Stimulated activated naive CD4-positive, alpha-beta T cell (primary cell): ENCODE measurements at places on chromosomes 1 and 21.
A peak's percentile ranks its signal among the peaks of the same experiment; 100 is the strongest.

- no peak for DNase-seq
Measured at GRCh38 chr1:229197265-229197585, 73.7 kb upstream of the RAB4A start.

DNA sequence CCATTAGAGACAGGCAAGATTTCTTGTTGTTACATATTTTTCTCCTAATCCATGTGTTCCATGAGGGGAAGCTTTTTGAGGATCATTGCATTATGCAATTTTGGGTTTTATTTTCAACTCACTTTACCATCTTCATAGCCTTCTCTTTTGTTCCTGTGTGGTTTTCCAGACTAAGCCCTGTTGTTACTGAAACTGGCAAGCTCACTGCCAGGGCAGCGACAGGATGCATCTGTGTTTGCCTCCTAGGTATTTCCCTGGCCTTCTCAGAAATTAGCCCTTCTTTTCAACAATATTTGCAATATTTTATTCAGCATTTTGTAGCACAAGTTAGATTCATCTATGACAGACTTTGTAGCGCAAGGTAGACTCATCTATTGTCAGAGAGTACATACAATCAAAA, 134.2 kb upstream of the CYYR1 start:
- DNase-seq: no peak

GRCh38 chr1:59502009-59502691, 205.3 kb downstream of the FGGY start:
- DNase-seq: no peak

GRCh38 chr1:20321573-20321972, 30.9 kb downstream of the VWA5B1 start:
- DNase-seq: no peak

GRCh38 chr1:46062651-46063319, 69.6 kb downstream of the PIK3R3 start:
- peak; percentile 11 for DNase-seq

GRCh38 chr21:21230672-21231071, 232.5 kb downstream of the NCAM2 start:
- no peak for DNase-seq

DNA sequence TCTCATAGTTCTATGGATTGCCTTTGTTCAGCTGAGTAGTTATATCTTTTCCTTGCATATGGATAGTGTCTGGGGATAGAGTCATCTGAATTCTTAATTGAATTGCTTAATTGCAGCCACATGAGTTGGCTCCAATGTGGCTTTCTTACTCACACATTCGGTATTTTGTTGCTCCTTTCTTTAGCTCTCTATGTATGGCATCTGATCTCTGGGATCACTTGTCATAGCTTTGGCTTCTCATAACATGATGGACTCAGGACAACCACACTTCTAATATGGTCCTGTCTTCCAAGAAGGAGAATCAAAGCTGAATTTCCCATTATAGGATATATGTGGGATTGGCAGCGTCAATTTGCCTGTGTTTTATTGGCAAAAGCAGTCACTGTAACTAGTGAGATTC, 716.2 kb downstream of the NCAM2 start:
- DNase-seq: no peak

DNA sequence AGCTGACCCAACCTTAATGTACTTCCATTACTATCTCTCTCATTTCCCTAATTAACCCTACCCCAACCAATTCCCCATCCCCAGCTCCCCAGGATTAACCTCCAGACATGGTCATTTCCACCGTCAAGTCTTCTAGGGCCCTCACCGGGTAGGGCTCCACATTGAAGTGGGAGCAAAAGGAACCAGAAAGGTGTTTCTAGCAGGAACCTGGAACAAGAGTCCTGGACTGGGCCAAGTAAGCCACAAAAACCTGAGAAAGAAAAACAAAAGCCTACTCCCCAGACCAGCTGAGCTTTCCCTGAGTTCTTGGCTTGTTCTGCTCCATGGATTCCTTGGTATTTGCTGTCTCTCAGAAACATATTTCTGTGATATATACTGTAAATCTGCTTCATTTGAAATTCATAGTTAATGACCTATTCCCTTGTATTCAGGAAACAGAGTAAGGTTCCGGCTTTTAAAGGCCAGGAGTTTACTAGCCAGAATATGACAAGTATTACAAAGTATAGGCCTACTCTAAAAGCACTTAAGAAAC, 58.4 kb downstream of the SYF2 start:
- DNase-seq: no peak

- DNase-seq: no peak
Measured at GRCh38 chr1:31926853-31927660, 11.1 kb downstream of the PTP4A2 start.

GRCh38 chr1:18536356-18536755, 55.6 kb downstream of the KLHDC7A start:
- no peak for DNase-seq

GRCh38 chr21:23402929-23403520, 2204.3 kb downstream of the MRPL39 start:
- no peak for DNase-seq

DNA sequence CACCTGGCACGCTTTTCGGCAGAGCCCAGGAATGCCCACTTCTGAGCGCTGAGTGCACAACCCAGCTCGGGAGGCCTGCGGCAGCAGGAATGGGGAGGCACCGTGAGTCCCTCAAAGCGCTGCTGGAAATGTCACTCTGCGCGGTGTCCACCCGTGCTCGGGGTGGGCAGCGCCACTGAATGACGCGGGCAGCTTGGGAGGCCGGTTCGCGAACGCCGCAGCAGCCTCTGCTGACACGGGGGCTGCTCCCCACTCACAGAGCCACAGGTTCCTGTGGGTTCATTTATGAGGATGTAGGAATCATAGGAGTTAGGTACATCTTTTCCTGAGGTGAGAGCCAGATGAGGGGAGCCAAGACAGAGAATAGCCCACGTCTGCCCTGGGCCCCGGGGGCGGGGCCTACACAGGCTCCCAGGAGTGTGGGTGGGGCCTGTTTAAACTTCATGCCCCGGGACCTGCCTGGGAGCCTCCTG, 146.7 kb upstream of the COL6A1 start:
- DNase-seq: no peak

DNA sequence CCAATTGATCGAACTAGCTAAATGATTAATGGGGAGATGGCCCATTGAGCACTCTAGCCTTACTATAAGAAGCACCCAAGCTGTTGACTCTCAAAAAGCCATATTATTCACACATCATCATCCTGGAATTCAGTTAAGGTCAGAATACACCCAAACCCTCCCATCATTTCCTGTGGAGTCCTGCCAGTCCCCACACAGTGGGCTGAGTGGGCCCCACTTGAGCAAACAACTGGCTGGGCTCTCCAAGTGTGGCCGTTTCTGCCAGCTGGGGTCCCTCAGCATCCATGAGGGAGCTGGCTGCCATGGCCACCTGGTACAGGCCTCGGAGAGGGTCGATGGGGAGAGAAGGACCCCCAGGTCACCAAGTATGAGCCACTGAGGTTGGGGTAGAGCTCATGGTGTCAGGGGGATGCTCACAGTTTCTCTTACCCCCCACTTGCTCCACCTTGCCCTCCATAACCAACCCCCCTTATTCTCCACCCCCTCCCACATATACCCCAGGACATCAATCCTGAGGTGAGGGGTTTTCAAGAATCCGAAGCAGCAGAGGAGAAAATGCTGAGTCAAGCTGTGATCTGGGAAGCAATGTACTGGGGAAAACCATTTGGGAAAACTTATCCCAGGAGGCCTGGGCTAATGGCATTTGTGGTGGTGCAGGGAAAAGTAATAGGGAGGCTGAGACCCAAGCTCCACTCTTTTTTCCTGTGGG, 60.3 kb downstream of the UBE2T start:
- DNase-seq: no peak

GRCh38 chr1:64363111-64363510, 106.8 kb upstream of the CACHD1 start:
- no peak for DNase-seq

- no peak for DNase-seq
Measured at GRCh38 chr21:41226853-41227252, 58.9 kb downstream of the BACE2 start.

DNA sequence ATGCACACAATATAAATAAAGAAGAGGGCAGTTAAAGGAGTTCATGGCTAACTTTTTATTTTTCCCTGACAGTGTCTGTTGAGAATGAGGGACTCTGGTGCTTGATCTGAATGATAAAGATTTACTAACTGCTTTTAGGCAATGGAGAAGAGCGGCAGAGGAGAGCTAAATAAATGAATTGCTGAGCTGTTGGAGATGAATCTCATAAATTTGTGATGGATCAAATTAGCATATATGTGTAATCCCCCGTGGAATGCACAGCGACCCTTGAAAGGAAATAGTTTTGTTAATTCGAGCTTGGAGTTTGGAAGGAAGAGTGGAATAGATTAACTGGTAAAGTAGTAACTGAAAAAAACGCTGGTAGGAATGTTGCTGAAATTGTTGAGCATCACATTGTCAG, 40.2 kb downstream of the HMCN1 start:
- no peak for DNase-seq

DNA sequence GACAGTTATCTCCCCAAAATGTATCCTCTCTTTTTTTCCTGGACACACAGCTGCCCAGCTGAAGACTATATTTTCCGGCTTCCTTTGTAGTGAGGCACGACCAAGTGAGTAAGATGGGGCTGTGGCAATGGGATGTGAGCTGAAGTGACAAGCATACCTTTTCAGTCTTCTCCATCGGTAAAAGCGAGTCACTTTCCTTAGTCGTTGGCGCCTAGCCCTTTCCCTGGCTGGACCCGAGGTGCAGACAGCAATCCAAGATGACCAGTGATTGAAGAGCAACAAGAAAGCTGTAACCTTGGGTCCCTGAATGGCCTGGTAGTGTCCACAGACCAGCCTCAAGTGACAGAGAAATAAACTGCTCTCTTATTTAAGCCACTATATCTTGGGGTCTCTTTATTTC, 155.2 kb downstream of the NR5A2 start:
- no peak for DNase-seq

DNA sequence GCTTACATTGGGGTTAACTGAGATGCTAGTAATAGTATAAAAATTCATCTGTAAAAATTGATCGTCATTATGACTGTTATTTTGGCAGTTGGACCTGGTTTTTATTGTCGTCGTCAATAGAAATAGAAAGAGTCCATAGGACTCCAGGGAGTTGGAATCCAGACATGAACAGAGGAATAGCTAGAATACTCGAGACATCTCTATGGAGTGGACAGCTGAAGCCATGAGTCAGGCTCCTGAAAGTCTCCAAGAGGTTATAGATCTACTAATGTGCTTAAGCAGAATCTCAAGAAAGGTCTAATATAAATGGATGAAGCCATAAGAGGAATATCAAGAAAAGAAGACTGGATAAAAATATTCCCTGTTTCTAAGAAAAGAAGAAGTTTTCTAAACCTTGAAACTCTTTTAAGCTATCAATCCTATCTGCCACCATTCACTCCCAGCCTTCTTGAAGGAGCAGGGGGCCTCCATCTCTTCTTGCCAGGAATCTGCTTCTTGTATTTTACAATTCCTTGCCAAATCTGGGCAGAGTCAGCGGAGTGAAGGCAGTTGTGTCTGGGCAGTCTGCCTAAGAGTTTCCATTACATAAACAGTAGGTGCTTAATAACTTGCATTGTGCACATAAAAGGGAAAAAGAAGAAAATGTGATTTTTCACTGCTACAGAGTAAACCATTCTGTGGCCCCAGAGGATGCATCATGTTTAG, 163.3 kb downstream of the ST6GALNAC5 start:
- DNase-seq: no peak

GRCh38 chr1:18796950-18797349, 62.5 kb downstream of the TAS1R2 start:
- DNase-seq: no peak

DNA sequence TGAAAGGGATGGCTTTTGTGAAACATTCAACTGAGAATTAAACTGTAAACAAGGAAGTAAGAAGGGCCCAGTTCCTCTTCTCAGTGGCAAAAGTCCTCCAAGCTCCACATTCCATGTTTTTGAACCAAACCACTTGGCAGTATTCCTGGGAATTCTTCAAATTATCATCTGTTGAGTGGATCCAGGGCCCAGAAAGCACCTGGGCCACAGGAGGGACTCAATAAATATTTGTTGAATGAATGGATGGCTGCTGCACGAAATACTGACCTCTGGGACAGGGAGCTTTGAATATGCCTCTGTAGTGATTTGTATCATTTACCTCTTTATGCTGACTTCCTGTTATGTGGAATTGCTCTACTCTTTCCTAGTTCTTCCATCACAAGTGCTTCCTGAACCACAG, 4.7 kb downstream of the SLC35F3 start:
- no peak for DNase-seq

GRCh38 chr21:34129901-34130715, 56.7 kb downstream of the MRPS6 start:
- DNase-seq: peak; percentile 15
